Mesenteric fat pad (tissue), 1 donor: ENCODE measurements at places on chromosomes 5 and 9. TPM values are rescaled to one million over a fixed set of nuclear protein-coding genes. Genes with fewer than 3 reads are reported as not detected.

The PCDHA1 gene
- not detected for total RNA-seq

The SLC25A48 gene
- not detected for total RNA-seq

The ISL1 gene
- total RNA-seq = 0.29 TPM

- DNase-seq = no peak
Measured at GRCh38 chr9:15377625-15378540, 44.8 kb upstream of the SNAPC3 start.

- no peak for DNase-seq
Measured at GRCh38 chr9:21856301-21857094, 54.1 kb downstream of the MTAP start.
